ENCODE measurements at places on chromosomes 7 and 10.
A peak's percentile ranks its signal among the peaks of the same experiment; 100 is the strongest.

GRCh38 chr7:149620961-149621360 is 123.4 kb upstream of the ZNF746 start:
- no peak for DNase-seq

DNA sequence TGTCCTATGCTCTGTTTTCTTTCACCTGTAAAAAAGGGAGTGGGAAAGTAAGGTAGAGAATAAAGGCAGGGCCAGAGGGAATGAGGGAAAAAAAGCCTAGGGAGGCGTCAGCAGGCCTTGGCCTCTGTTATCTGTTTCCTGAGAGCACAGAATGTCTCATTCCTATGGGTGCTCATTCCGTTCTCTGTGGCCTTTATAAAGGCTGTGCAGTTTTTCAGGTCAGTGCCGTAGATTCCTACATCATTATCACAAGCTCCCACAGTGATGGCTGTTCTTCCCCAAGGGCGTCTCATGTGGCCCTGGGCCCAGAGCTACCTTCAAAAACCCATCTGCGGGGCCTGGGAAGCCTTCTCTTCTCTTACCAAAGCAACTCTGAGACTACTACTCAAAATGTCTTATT is 16.7 kb upstream of the AKR1B10 start:
- DNase-seq: no peak

DNA sequence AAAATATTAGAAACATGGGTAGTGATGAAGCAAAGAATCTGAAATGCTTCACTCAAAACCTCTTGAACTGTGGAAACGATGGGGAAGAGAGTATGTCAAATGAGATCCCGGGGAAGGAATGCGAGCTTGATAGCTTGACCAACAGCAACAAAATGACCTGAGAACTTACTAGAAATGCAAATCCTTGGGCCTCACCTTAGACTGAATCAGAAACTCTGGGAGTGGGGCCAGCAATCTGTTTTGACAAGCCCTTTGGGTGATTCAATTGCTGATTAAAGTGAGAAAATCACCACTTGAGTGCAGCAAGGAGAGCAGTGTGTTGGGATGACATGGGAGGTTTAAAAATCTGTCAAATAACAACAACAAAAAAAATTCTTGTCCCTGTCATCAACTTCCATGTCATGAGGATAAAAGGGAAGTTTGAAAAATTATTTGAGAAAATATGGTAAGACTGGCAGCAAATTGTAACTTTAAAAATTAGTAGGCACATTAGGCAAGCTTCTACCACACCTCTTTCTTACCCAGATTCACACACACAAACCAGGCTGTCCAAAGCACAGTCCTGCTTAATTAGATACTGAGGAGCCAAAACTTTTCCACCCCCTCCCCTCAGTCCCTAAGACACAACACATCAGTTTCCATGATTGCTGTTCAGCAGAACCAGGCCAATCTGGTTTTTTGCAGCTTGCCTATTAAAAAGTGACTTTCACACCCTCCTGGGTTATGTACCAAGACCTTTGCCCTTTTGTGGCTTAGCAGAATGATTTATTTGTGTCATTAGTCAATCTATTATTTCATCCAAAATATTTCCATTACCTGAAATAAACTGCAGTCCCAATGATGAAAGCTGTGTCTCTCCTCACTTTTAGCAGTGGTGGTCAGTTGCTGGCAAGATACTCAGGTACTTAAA is 15.6 kb downstream of the CALCR start:
- peak; percentile 3 for DNase-seq

DNA sequence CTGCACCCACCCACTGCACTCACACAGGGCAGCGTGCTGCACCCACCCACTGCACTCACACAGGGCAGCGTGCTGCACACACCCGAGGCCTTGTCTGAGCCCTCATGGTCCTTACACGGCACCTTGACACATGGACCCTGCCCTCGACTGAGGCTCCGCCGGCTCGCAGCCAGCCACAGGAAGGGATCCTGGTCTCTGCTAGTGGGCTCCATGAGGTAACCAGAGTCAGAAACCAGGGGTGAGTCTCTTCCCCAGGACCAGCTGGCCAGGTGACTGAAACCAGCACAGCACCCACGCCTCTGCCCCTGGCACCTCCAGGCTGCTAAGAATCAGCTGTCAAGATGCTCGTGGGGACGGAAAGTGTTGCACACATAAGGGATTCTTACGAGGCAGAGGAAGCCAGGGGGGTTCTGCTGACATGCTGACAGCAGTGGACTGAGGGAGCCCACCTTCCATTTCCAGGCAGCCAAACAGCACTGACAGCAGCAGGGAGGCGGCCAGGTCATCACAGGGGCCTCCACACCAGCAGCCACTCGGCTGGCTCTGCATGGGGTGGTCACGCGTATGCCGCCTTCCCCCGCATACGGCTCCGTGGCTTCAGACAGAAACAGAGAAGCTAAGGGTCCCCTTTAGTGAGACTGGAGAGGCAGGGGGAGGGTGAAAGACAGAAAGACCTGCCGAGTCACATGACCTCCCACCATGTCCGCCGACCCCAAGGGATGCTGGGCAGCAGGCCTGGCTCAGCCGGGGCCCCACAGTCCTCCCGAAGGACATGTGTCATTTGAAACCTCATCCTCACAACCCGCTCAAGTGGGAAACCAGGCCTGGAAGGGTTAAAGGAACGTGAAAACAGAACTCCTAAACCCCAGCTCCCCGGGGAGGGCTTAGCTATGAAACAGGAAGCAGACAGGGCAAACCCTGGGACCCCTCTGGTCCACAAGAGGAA is 34.2 kb downstream of the GPER1 start:
- no peak for DNase-seq

- no peak for DNase-seq
Observed at GRCh38 chr7:2093215-2093842, 139.4 kb downstream of the MAD1L1 start.

DNA sequence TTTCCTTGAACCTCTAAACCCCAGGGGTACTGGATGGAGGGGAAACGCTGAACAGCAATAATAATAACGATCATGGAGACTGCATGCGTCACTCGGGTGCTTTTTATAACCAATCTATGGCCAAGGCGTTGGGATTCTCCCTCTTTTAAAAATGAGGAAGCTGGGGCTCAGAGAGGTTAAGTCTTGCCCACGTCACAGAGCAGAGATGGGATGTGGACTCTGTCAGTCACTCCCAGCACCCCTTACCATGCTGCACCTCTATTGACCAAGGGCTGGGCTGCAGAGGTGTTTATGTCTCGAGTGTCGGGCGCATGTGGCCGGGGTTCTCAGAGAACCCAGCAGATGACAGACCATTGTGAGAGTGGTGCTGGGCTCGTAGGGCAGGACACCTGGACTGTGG is 129.9 kb downstream of the CDH23 start:
- DNase-seq: no peak

DNA sequence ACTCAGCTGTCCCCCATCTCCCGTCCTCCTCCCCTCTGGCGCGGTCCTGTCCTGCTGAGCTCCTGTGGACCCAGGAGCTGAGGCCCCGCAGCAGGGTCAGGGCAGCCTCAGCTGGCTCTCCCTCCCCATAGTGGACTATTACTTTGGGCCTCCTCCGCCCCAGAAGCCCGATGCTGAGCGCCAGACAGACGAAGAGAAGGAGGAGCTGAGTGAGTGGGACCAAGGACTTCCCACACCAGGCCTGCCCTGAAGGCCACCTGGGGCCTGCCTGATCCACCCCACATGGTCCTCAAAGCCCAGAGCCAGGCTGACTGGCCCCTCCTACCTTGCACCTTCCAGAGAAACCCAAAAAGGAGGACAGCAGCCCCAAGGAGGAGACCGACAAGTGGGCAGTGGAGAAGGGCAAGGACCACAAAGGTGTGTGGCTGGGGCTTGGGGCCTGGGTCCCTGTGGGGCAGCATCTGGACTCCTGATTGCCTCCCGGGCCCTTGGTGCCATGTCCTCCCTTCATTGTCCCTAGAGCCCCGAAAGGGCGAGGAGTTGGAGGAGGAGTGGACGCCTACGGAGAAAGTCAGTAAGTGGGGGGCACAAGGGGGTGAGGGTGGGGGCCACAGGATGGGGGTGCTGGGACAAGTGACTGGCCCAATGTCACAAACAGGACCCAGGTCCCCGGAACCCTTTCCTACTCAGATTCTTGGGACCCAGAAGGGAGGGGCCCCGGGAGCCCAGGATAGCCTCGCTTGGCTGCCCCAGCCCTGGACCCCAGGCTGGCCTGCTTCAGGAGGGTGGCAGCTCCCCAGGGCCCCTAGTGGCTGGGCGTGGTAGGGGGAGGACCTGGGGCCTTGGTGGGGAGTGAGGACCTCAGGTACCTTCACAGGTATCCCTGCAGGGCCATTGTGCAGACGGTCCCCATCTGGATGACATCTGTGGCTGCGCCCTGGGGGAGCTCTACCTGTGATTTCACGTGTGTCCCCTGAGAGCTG is 4.9 kb downstream of the AEBP1 start:
- no peak for DNase-seq

DNA sequence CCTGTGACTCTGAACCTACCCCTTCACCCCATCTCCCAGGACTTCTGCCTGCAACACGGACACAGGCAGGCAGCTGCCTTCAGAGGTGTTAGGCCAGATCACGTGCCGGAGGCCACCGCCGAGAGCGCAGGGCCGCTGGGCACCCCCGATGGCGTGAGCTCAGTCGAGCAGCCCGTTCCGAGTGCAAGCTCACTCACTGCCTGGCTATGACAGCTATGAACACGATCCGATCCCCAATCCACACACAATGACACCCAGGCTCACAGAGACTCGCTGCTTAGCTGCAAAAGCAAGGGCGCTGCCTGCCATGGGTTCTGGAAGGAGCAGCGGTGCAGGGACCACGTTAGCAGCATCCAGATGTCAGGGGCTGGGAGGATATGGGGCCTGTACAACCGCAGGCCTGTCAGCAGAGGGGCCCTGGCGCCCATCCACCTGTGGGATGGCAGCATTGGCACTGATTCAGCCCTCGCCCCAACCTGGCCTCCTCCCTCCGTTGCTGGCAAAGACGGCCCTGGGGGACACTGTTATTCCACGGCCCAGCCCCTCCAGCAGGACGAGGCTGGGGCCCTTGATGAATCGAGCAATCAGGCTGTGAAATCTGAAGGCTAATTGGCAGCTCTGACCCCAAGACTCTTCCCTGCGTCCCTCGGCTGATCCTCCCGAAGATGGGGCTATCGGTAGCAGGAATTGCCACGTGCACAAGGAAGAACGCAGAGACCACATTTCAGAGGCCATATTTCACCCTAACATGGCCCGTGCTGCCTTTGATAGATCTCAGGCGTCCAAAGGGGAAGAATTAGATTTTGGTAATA is 230.1 kb downstream of the ELFN1 start:
- no peak for DNase-seq

DNA sequence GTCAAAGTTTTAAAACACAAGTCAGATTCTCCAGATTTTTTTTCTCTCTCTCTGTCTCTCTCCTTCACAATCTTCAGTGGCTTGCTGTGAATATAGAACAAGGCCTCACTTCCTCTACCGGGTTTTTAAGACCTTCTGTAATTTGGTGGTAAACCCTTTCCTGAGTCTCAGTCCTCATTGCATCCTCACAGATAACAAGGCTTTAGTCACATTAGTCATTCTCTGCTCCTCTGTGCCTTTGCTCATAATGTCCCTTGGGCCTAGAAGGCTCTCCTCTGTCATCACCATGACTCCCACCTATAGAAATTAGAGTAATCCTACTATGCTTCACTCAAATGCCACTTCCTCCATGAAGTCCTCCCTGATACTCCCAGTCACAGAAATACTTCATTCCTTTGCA is 172.7 kb upstream of the HPS1 start:
- DNase-seq: no peak

DNA sequence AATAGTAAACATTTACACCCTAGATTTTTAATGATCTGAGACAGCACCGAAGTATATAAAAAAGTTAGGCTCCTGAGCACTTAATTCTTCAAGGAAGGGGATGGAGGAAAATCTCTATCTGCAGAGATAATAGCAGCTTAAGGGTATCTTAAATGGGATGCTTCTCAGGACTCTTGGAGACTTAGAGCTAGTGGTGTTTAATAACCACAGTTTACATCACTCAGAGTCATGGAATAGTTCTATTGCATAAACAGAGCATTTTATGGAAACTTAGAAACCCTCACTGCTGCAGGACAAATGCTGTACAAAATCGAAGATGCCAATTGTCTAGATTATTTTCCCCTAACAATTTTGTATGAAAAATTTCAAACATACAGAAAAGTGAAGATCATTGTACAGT is 398.9 kb upstream of the GALNT17 start:
- DNase-seq: no peak

GRCh38 chr10:76774987-76775603 is 862.5 kb downstream of the KCNMA1 start:
- DNase-seq: no peak

DNA sequence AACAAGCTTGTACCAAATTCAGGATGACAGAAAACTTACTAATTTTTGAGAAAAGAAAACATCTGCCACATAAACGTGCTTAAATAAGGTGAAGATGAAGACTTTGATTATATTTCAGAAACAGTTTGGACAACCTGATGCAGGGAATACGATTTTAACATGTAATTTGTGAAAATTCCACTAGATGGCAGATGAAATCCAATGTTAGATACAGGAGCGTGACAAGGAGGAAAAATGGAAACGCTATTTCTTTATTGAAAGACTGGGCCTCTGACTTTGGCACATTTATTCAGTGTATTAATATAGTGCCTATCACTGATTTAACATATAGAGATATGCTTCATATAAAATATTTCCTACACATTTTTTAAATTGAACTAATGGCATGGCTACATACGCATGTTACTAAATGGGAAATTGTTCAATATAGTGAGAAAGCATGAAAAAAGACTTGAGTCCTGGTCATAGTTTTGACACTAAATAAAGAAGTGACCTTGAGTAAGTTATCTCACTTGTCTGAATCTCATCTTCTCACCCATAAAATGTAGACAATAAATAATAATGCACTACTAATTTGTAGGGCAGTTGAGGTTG is 60.7 kb downstream of the CD36 start:
- peak; percentile 54 for DNase-seq

DNA sequence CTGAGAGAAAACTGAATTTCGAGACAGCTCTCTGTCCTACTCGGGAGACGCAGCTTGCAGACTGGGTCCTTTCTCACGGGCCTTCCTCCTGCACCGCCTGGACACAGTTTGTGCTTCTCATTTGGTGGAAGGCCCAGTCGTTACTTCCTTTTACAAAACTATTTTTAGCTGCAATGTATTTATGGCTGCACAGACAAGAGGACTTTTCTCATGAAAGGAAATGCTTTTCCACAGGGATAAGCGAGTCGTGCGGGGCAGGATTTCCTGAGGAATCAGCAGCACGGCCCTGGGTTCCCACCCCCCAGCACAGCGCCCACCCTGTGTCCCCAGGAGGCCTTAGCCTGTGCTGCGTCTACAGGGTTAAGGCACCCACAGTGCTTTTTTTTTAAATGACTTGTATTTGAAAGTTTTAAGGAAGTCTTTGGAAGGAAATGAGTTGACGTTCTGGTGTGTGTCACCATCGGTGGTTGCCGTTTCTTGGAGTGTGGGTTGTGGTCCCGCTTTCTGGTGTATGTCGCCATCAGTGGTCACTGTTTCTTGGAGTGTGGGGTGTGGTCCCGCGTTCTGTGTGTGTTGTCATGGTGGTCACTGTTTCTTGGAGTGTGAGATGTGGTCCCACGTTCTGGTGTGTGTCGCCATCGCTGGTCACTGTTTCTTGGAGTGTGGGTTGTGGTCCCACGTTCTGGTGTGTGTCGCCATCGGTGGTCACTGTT is 50.9 kb downstream of the INPP5A start:
- no peak for DNase-seq

- DNase-seq: peak; percentile 100
Observed at GRCh38 chr7:40571796-40572195, 437.0 kb downstream of the SUGCT start.

GRCh38 chr10:62248465-62248864 is 20.2 kb downstream of the RTKN2 start:
- DNase-seq: peak; percentile 24

GRCh38 chr10:7029672-7030071 is 381.2 kb downstream of the SFMBT2 start:
- DNase-seq: no peak

- DNase-seq: no peak
Observed at GRCh38 chr7:70355198-70356020, 757.1 kb downstream of the AUTS2 start.

Measured in fibroblast of upper back skin (primary cell).